NCI-H2081 treated with DMSO at 0.1 percent for 48 hours (cell line): ENCODE measurements at places on chromosomes 5 and 9.

GRCh38 chr5:123936548-123936947 is 424.6 kb downstream of the CSNK1G3 start:
- no peak for DNase-seq

DNA sequence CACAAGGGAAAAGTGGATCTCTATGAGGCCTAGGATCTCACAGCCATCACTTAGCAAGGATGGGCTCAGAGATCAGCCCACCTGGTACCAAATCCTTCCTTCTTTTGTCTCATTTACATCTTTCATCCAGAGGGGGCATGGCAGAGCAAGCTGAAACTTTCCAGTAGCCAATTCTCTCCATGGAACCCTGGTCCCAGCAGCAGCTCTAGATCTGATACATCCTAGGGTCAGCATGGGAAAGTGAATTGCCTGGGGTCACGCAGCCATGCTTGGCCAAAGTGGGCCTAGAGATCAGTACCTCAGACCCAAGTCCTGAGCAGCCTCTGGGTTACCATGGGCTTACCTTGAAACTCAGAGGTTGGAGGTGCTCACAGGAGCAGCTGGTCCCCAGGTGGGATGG is 170.5 kb downstream of the GABBR2 start:
- no peak for DNase-seq

DNA sequence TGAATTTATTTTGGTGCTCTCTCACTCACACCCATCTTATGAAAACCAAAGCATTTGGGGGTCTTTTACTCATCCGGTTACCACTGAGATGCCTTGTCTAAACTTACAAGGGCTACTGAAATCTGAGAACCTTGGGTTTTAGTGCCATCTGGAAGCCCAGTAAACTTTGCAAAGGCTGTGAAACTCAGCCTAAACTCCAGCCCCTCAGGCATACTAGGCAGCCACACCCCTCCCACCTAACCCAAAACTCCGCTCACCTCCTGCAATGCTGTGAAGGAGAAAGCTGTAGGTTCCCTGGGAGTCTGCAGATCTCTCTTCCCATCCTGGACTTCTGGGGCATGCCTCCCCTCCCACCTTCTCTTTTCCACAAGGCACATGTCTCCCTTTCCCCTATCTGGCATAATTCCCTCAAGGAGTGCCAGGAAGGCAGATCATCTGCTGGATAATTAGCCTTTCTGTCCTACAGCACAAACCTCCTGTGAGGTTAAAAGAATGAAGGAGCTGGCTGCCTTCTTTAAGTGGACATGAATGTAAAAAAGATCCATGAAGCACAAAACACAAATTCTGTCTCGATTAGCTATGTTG is 71.5 kb upstream of the ANXA1 start:
- no peak for DNase-seq

- DNase-seq: no peak
These were observed 14.4 kb upstream of the DCAF12 start for GRCh38 chr9:34140853-34141252.

- DNase-seq: no peak
These were observed 35.6 kb upstream of the SUSD3 start for GRCh38 chr9:93022721-93023520.
